Dermis lymphatic vessel endothelial cell (primary cell): ENCODE measurements at places on chromosomes 11 and 22. TPM values are rescaled to one million over a fixed set of nuclear protein-coding genes. Genes with fewer than 3 reads are reported as not detected.

GLYAT gene
- not detected in 2 replicates for total RNA-seq

IFITM10 gene
- 0.52 and 0.98 TPM in 2 replicates for total RNA-seq

PVALB gene
- total RNA-seq: not detected in 2 replicates

ZNF215 gene
- 0.33 and 0.69 TPM in 2 replicates for total RNA-seq
